Endothelial cell of coronary artery (primary cell): ENCODE measurements at places on chromosomes 3 and 15. TPM values are rescaled to one million over a fixed set of nuclear protein-coding genes. Genes with fewer than 3 reads are reported as not detected.

The GFM1 gene
- total RNA-seq: 55.2 and 68.1 TPM in 2 replicates

The REC114 gene
- not detected in 2 replicates for total RNA-seq

The ISLR gene
- 4.6 TPM in 1 of 2 replicates, not detected in the other for total RNA-seq

The PDZRN3 gene
- 0.09 and 0.18 TPM in 2 replicates for total RNA-seq

The SAMD7 gene
- total RNA-seq: not detected in 2 replicates

The PLSCR5 gene
- not detected in 2 replicates for total RNA-seq

The TMCO5A gene
- total RNA-seq: not detected in 2 replicates

The SEMA3G gene
- total RNA-seq: 27.2 and 32.0 TPM in 2 replicates

The SPCS1 gene
- total RNA-seq: 34.4 and 36.6 TPM in 2 replicates

The HGD gene
- 0.27 TPM in 1 of 2 replicates, not detected in the other for total RNA-seq

The FETUB gene
- total RNA-seq: not detected in 2 replicates

The XCR1 gene
- not detected in 2 replicates for total RNA-seq

The CCR8 gene
- total RNA-seq: not detected in 2 replicates

The NTRK3 gene
- under 0.01 TPM in 2 replicates for total RNA-seq

The FBXW12 gene
- total RNA-seq: not detected in 2 replicates

The HES1 gene
- 34.5 and 37.8 TPM in 2 replicates for total RNA-seq

The PATL2 gene
- under 0.01 and 0.09 TPM in 2 replicates for total RNA-seq

The DUOX1 gene
- not detected in 2 replicates for total RNA-seq

The KCNMB2 gene
- not detected in 2 replicates for total RNA-seq

The CPLX3 gene
- total RNA-seq: not detected in 2 replicates

The SLC6A1 gene
- total RNA-seq: 0.19 TPM in 1 of 2 replicates, not detected in the other

The TMC3 gene
- total RNA-seq: not detected in 2 replicates

The TMEM40 gene
- not detected in 2 replicates for total RNA-seq

The GOLGA8M gene
- 0.09 and 0.94 TPM in 2 replicates for total RNA-seq

The STX19 gene
- total RNA-seq: 0.09 TPM in 1 of 2 replicates, not detected in the other

The CISH gene
- total RNA-seq: 0.19 and 0.27 TPM in 2 replicates

The CEMIP gene
- 0.19 and 0.27 TPM in 2 replicates for total RNA-seq

The BLM gene
- 2.4 and 6.7 TPM in 2 replicates for total RNA-seq

The SLC22A13 gene
- 0.09 and 0.38 TPM in 2 replicates for total RNA-seq

The SAXO2 gene
- total RNA-seq: 0.19 and 0.36 TPM in 2 replicates

The GOLGA6A gene
- not detected in 2 replicates for total RNA-seq

The IL17RB gene
- not detected in 2 replicates for total RNA-seq

The SETMAR gene
- 8.2 and 11.6 TPM in 2 replicates for total RNA-seq

The PP2D1 gene
- not detected in 2 replicates for total RNA-seq

The CD200 gene
- 3.6 and 7.3 TPM in 2 replicates for total RNA-seq

The FANCD2OS gene
- not detected in 2 replicates for total RNA-seq

The MUSTN1 gene
- not detected in 2 replicates for total RNA-seq

The CHDH gene
- not detected in 2 replicates for total RNA-seq
